ENCODE measurements at places on chromosomes 6 and 20.

GRCh38 chr20:63945031-63945658 is 11.1 kb downstream of the UCKL1 start:
- DNase-seq = no peak

GRCh38 chr6:166582258-166582657 is 4.2 kb downstream of the RAMACL start:
- no peak for DNase-seq

DNA sequence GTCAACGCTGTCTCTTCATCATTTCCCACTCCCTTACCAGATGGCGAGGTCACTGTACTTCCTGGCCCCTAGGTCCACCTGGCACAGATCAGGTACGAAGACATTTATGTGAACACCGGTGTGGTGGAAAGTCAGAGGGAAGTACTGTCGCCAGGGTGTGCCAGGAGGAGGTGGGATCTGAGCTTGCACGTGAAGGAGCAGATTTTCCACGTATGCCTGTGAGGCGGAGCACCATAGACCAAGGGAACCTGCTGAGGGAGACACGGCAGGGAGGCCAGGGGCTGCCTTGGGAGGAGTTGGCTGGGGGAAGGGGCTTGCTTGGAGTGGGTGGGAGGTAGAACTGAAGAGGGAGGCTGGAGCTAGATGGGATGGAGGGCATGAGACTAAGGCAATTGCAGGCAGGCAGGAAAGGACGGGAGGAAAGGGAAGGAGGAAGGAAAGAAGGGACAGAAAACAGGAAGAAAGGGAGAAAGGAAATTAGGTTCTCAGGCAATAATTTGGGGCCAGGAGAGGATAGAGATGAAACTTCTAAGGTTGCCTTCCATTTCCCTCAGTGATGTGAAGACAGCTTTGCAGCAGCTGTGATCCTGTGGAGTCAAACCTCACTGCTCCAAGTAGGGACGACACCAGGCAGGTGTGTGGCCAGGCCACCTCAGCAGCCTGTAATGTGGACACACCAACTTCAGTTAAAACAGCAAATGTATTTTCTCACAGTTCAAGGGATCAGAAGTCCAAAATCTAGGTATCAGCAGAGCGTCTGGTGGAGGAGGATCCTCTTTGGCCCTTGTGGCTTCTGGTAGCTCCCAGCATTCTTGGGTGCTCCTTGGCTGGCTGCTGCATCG is 46.8 kb downstream of the CHMP4B start:
- no peak for DNase-seq

DNA sequence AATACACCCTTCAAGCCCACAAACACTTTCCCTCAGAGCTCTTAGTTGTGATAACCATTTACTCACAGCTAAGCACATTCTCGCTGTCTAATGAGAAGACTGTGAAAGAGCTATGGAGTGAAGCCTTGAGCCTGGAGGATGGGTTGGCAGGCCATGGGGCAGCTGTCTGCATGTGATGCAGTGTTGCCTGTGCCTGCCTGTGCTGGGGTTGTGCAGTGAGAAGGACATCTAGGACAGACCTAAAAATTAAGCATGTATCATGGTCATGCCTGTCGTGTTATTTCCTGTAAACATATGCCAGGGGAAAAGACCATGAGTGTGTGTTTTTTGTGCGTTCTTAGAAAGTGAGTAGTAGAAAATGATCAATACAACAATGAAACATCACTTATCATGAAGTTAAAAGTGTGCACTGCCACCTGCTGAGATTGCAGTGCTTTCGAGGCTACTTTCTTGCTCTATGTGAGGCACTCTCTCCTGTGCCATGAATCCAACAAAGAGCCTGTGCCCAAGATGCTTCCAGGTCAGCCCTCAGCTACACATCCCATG is 8.1 kb upstream of the ZC3H12D start:
- no peak for DNase-seq

DNA sequence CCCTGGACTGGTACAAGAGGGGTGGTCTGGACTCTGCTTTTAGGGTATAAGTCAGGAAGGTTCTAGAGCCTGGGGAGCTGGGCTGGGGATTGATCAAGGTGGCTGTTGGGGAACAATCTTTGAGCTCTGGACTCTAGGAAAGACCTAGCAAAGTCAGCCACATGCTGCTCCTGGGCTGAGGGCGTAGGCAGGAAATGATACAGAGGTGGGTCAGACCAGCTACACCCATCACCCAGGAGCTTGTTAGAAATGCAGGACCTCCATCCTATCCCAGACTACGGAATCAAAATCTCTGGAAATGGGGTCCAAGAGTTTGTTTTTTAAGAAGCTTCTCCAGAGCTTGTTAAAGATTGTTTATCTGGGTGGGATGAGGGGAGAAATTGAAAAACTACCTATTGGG is 9.4 kb downstream of the ADTRP start:
- DNase-seq = no peak
